ENCODE measurements at places on chromosomes 11 and 22. TPM values are rescaled to one million over a fixed set of nuclear protein-coding genes. Genes with fewer than 3 reads are reported as not detected.

ROM1 gene
- total RNA-seq, result 2.1 TPM

TMEM25 gene
- 4.5 TPM for total RNA-seq

OR5M3 gene
- not detected for total RNA-seq

ME3 gene
- total RNA-seq, result 34.8 TPM

GNAZ gene
- 0.57 TPM for total RNA-seq

MEI1 gene
- 0.31 TPM for total RNA-seq

TIGD3 gene
- total RNA-seq, result 0.13 TPM

TSSC4 gene
- 55.9 TPM for total RNA-seq

MS4A4A gene
- not detected for total RNA-seq

OR2D2 gene
- total RNA-seq, result 0.19 TPM

APOA4 gene
- not detected for total RNA-seq

RAG2 gene
- total RNA-seq, result not detected

OR2AG1 gene
- total RNA-seq, result under 0.01 TPM

WT1 gene
- not detected for total RNA-seq

NCF4 gene
- not detected for total RNA-seq

PRR33 gene
- not detected for total RNA-seq

PTDSS2 gene
- 37.3 TPM for total RNA-seq

VPREB1 gene
- total RNA-seq, result not detected

MAPK8IP2 gene
- total RNA-seq, result 0.38 TPM

HBB gene
- not detected for total RNA-seq

DGAT2 gene
- total RNA-seq, result 0.65 TPM

FOLR1 gene
- not detected for total RNA-seq

PSMC3 gene
- 210 TPM for total RNA-seq

CHADL gene
- total RNA-seq, result 1.0 TPM

ACRV1 gene
- not detected for total RNA-seq

BMAL1 gene
- total RNA-seq, result 13.8 TPM

CBL gene
- 8.3 TPM for total RNA-seq

CHRM1 gene
- total RNA-seq, result not detected

TOLLIP gene
- total RNA-seq, result 40.3 TPM

Measured in bladder microvascular endothelial cell (primary cell).